ENCODE measurements at places on chromosomes 3 and 15.

- no peak for DNase-seq
These were observed 2.5 kb downstream of the CFAP92 start for GRCh38 chr3:128991355-128991895.

DNA sequence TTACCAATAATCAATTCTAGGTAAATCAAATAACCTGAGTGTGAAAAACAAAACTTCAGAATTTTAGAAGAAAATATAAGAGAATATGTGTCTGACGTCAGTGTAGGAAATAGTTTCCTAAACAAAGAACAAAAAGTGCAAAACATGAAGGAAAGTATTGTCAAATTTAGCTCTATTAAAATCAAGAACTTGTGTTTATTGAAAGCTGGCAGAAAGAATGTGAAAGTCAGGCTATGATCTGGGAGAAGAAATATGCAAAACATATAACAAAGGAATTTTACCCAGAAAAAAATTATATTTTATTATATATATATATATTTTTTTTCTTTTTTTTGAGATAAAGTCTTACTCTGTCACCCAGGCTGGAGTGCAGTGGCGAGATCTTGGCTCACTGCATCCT lies 129.1 kb upstream of the ANKRD28 start:
- no peak for DNase-seq

- DNase-seq: peak; percentile 12
These were observed 37.3 kb upstream of the B3GALNT1 start for GRCh38 chr3:161142486-161142885.

DNA sequence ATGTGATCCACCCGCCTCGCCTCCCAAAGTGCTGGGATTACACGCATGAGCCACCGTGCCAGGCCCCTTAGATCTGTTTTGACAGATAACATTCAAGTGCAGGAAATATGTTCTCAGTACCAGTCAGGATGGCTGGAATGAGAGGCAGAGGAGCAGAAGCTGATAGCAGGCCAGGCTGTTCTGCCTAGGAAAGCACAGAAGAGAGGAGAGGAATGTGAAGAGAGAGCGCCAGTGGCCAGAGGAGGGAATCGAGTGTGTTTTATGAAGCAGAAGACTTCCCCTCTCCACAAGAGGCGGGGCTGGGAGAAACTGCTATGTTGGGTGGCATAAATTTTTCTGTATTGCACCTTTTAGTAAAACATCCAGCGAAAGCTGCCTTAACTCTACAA lies 32.0 kb upstream of the RYK start:
- no peak for DNase-seq

DNA sequence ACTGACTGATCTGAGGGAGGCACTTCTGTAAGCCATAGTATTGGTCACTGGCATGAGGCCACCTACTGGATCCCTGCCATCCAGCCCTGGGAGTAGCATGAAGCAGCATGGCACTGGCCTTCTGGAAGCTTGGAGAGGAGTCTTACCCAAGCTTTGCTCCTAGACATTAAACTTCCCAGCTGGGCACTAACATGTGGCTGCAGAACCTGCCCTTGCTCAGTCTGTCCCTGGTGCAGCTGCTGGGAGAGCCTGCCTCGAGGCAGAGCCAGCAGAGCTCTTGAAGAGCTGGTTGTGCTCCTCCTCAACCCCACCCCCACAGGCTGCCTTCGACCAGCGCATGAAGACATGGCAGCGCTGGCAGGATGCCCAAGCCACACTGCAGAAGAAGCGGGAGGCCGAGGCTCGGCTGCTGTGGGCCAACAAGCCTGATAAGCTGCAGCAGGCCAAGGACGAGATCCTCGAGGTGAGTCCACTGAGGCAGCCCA lies 17.1 kb upstream of the SNX22 start:
- no peak for DNase-seq

DNA sequence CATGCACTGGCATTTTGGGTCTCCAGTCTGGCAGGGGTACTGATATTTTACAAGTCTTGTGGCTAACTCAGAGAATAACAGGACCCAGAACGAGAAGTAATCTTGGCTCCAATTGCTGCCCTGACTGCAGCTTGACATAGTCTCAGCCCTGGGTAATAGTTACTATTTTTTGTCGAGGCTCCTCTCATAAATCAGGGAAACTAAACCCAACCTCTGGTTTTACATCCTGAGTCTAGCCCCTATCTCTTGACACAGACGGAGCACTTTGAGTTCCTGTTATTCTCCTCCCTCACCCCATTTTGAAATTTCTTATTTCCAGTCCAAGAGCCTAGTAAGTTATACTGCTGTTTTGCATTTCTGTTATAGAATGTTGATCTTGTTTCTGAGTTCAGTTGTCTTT lies 276.1 kb upstream of the GOLIM4 start:
- no peak for DNase-seq

GRCh38 chr3:133208184-133208583 lies 170.0 kb downstream of the TMEM108 start:
- no peak for DNase-seq

- DNase-seq: no peak
These were observed 112.3 kb downstream of the CDIN1 start for GRCh38 chr15:36691579-36692357.

DNA sequence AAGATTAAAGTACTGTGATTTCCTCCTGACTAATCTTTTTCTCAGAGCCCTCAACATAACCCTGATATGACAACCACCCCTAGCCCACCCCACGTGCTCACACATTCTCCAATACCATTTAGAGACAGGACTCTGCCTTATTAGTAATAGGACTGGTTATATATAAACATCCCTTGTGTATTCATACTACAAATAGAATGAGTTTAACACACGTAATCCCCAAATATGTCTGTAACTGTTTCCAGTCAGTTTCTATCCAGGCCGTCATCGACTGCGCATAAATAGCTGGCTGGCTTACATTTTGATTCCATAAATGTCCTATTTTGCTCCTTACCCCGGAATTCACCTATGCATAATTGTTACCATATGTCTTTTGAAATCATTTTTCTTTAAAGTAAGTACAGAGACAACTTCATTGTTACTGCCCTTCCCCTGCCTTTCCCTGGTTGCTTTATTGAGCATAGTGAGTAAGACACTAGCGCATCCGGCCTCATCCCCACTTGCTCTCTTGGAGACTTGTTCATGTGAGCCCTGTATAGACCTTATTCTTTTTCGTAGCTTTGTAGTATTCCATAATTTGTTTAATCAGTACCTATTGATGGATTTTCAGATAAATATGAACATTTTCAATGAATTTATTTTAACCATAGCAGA lies 3.5 kb upstream of the P2RY14 start:
- DNase-seq: no peak

DNA sequence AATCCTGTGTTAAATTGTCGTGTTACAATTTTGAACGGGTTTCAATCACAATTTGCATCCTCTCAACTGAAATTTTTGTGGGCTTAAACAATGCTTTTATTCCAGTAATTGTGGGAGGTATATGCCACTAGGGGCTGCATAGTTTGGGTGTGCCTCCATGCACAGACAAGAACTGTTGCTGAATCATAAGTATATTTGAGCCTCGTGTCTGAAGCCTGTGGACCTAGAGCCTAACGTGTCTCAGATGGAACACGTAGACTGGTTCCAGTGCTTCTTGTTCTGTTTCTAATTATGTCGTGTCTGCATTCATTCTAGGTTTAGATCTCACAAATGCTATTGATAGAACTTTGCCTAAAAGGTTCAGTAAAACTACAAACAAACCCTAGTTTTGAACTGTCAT lies 363.4 kb downstream of the RBMS3 start:
- no peak for DNase-seq

- no peak for DNase-seq
These were observed 157.9 kb downstream of the BBX start for GRCh38 chr3:107680698-107681097.

- DNase-seq: no peak
These were observed 27.5 kb downstream of the NXPE3 start for GRCh38 chr3:101806491-101806890.

- no peak for DNase-seq
These were observed 453.8 kb downstream of the RAP2B start for GRCh38 chr3:153615863-153616262.

All from KBM-7 (cell line).